Lung (tissue), 17 donors: ENCODE measurements at places on chromosomes 3 and 15.

- no peak for DNase-seq
Measured at GRCh38 chr3:140830391-140830790, 111.2 kb upstream of the SLC25A36 start.

GRCh38 chr3:123431658-123432324 is 17.1 kb downstream of the ADCY5 start:
- no peak for DNase-seq

- no peak for DNase-seq
Measured at GRCh38 chr3:114973536-114973935, 173.6 kb downstream of the ZBTB20 start.

GRCh38 chr3:55675478-55675877 is 188.4 kb upstream of the WNT5A start:
- DNase-seq = no peak

GRCh38 chr3:129288446-129288845 is 9.8 kb downstream of the HMCES start:
- no peak for DNase-seq

DNA sequence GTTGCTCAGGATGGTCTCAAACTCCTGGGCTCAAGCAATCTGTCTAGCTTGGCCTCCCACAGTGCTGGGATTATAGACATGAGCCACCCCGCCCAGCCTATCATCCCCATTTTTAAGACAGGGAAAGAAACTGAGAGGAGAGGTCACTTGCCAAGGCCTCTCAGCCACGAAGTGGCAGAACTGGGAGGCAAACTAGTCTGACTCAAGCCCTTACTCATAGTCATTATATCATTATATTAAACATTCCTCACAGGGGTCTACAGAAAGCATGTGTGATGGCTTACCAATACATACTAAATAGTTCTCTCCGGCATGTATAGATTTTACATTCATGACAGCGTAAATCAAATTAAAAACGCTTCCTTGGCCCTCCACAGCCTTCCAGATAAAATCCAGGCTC is 62.0 kb upstream of the ZBTB38 start:
- no peak for DNase-seq

DNA sequence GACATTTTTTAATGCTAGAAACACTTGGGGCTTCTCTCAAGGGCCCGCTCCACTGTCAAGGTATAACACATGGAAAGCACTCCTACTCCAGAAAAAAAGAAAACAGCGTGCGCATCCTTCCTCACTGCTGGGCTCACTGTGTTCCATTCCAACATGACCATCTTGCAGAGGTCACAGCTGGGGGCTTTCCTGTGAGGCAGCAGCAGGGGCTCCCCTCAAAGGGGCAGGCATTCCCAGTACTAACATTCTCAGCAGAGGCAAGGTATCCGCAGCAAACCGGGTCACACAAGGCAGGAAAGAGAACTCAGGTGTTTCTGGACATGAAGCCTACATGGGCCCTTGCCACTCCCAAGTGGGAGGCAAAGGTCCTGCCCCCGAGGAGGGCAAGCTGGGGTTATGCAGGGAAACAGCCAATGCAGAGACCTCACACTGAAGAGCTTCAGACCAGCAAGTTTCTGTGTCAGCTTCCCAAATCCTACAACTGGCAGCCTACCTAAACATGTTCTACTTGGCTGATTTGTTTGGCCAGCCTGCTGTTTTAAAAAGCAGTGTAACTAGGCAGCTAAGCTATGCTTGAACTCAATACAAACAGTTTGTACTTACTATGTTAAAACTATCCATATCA is 6.4 kb downstream of the BDH1 start:
- DNase-seq = no peak

DNA sequence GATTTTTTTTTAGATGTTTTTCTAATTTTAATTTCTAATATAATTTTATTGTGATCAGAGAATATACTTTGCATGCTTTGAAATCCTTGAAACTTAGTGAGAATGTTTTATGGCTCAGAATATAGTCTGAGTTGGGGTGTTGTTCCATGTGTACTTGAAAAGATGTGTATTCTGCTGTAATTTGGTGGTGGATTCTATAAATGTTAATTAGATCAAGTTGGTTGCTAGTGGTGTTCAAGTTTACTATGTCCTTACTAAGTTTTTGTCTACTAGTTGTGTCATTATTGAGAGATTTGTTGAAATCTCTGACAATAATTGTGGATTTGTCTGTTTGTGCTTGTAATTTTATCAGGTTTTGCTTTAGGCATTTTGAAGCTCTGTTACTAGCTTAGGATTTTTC is 29.7 kb downstream of the GLCE start:
- DNase-seq = no peak

GRCh38 chr3:194009019-194009418 is 126.9 kb upstream of the HES1 start:
- DNase-seq = no peak
